ENCODE measurements at places on chromosomes 6 and 20.
A peak's percentile ranks its signal among the peaks of the same experiment; 100 is the strongest.

GRCh38 chr6:52526634-52527033, 50.2 kb downstream of the TRAM2 start:
- DNase-seq = no peak

DNA sequence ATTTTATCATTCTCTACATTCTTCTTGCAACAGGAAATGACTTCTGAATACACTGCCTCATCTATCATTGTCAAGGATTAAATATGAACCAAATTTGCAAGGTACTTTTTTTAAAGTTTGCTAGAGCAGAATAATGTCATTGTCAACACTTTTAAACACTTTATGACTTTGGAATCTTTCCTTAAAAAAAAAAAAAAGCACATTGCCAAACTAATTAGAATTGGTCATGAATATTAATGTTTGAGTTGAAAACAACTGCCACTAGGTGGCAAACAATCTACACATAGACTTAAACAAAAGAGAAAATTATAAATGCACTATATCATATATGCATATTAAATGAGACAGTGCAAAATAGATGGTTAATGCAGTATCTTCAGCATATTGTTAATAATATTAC, 32.5 kb upstream of the TMEM244 start:
- DNase-seq = no peak

DNA sequence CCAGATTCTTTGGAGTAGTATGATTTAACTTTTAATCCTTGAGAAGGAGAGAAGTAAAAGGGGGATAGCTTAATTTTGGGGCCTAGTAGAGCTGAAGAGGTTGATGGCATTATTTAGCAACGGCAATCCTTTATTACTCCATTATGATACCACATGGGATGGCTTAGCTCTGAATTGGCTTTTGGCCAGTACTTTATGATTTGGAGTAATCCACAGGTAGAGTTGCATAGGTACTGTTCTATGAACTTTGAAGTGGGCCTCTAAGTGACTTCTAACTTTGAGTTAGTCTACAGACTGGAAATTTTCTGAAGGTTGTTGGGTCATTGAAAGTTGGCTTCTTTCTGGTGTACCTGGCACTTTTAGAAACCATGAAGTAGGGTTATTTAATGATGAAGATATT, 11.6 kb downstream of the YWHAB start:
- DNase-seq = no peak

GRCh38 chr6:117906507-117906957, 532 bp upstream of the SLC35F1 start:
- DNase-seq = no peak

DNA sequence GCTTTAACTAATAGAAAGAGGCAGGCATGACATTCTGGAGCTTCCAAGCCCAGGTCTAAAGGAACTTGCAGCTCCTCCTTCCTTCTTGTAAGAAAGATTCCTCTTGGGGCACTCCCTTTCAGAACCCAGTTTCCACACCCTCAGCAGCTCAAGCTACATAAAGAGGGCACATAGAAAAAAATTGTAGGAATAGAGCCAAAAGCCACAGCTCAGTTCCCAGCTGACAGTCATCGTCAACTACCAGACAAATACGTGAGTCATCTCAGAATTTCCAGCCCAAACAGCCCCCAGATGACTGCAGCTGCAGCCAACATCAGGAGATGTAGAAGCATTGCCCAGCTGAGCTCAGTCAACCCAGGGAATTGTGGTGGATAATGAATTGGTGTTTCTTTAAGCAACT, 349.8 kb upstream of the ARID1B start:
- no peak for DNase-seq

DNA sequence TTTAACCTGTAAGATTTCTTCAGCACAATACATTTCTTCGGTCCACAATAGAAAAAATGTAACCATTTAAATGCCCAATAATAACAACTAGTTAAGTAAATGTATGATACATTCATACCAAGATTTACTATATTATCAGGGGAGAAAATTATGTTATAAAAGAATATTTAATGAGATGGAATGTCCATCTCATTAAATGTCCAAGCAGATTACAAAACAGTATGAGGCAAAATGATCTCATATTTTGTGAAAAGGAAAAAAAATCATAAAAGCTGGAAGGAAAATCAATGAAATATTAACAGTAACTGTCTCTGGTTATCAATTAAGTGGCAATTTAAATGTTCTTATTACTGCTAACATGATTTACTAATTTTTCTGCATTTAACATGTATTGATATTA, 10.1 kb upstream of the HEY2 start:
- no peak for DNase-seq

- DNase-seq = no peak
These were observed 73.4 kb upstream of the NOX3 start for GRCh38 chr6:155528982-155529453.

DNA sequence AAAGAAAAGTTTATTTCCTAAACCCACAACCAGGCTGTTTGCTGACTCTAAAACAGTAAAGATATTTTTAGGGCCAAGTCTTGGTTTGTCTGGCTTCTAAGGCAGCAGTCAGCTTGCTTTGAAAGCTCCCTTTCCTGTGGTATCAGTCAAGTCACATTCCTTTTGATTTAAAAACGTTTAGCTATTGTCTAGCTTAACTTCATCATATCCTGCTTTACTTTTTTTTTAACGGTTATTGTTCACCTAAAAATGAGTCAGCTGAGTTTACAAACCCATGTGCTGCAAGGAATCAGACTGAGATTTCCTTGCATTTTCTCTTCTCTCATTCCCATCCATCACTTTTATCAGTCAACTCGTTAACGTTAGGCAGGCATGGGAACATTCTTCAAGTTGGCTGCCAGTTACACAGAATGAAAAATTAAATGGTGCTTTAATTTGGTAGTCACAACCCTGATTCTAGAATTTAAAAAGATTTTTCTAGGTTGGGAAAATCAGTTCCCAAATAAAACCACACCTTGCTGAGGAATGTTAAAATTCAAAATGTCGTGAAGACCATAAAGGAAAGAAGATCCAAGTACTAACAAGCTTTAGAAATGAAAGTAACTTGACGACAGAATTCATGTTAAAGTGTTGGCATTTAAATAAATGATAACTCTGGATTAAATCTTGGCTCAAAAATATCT, 45.9 kb downstream of the ELOVL5 start:
- DNase-seq = no peak

DNA sequence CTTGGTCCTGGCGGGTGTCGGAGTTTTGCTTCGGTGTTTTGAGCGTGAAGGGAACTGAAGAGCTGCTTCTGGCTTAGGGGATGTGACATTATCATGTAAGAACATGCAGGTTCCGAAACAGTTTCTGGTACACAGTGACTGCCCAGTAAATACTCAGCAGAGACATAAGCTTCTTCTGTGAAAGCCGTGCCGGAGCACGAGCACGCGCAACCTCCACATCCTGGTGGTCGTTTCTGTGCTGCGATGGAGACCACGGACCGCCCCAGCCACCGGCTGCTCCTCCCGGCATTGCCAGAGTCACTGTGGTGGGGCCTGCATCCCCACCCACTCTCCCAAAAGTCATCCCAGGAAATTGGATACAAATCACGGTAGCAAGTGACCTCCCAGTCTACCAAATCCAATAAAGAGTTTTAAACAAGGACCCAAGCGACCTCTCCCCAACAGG, 18.7 kb downstream of the KIF25 start:
- DNase-seq = no peak

DNA sequence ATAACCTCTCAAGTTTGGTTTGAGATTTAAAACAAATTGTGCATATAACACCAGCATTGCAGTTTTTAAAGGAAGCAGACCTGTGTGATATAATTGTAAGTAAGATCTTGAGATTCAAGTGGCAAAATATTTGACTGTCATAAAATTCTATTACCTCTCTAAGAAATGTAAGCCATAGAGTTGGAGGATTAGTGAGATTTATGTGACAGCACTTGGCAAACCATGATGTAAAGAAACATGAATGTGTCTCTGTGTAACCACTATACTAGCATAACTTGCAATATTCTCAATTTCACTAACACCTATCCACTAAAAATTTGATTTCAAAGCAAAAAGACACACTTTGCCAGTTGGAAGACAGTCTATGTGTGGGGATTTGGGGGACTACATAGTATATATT, 190.2 kb upstream of the SSTR4 start:
- DNase-seq = no peak

DNA sequence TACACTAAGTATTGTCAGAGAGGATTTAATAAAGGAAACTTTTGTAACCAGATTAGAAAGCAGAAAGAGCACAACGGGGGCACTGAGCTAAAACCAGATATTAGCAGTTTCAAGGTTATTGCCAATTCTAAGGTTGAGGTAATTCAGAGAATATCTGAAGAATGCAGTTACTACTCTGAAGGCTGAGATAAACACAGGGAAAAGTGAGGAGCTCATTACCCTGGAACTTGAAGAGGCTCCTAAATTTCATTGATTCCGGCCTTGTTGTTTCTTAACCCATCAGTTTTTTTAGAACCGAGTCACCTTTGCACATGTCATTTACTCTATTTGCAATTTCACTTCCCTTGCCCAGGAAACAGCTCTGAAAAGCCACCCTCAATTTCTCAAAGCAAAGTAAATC, 72.4 kb upstream of the BTBD3 start:
- no peak for DNase-seq

- DNase-seq = no peak
These were observed 18.3 kb downstream of the KIF6 start for GRCh38 chr6:39706819-39707335.

- DNase-seq = no peak
These were observed 23.0 kb upstream of the AKAP7 start for GRCh38 chr6:131112249-131112648.

DNA sequence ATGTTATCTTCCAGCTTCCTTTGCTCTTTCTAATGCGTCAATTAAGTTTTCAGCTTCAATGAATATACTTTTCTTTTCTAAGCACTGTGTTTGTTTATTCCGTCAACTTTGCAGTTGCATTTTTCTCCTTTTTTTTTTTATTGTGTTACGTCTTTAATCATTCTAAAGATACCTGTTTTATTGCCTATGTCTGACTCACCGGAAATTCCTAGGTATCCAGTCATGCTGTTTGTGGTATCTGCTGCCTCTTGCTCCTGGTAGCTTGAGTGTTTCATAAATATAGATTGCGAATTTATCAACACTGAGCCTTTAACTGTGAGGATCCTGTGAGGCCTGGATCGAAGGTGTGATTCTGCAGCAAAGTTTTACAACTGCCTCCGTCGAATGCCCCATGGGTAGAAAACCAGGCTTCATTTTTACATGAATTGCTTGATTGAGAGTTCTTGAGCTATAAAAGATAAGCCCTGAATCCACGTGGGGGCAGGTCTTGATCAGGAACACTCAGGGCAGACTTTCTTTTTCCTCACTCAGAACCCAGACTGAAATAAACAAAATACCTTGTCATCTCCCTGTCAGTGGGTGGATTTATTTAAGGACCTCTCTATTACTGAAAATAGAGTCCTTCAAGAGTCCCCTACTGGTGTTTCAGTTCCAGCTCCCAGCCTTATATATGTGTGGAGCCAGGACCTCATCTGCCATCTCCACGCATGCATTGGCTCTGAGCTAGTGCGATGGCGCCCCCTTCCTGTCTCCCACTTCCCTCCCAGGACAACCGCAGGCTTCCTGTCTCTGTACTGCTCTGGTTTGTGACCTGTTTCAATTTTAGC, 60.1 kb upstream of the LRRC1 start:
- DNase-seq = no peak

DNA sequence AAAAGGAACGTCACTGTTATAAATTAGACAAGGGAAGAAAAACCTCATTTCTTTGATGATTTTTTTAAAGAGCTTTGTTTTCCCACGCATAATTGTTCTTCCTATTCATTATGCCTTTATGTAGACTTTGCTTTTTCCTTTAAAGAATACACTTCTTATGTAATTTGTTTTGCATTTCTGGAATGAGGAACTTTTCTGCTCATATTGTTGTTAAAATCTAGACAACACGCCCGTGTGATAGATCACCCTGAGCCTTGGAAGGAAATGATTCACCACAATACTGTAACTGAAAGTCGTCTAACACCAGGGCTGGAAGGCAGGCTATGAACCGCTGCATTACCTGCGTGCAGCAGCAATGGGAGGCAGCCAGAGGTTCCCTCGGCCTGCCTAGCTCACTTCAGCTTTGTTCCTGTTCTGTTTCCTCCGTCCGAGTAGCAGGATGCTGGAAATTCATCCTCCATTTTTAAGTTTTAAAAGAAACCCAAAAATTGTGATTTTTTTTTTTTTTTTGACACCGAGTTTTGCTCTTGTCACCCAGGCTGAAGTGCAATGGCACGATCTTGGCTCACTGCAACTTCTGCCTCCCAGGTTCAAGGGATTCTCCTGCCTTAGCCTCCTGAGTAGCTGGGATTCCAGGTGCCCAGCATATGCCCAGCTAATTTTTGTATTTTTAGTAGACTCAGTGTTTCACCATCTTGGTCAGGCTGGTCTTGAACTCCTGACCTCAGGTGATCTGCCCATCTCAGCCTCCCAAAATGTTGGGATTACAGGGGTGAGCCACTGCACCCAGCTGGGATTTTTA, 49.6 kb upstream of the ZNF217 start:
- DNase-seq = peak; percentile 78

- DNase-seq = no peak
These were observed 22.7 kb upstream of the FRMD1 start for GRCh38 chr6:168101590-168102314.

GRCh38 chr20:62924442-62925075, 1.7 kb downstream of the DIDO1 start:
- DNase-seq = peak; percentile 51

DNA sequence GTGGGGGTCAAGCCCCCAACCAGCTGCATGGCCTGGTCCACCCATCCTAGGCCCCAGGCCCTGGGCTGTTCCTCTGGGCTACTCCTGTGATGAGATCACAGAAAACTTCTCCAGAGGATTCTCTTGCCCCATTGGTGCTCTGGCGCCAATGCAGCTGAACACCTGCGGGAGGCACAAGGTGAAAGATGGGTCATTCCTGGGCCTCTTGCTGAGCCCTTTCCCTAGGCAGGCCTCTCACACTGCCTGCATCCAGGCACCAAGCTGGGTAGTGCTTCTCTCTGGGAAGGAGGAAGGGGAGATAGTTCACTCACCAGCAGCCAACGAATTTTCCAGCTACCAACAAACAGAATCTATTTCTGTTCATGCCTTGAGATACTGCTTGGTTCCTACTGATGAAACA, 142.1 kb downstream of the PXDC1 start:
- DNase-seq = no peak

DNA sequence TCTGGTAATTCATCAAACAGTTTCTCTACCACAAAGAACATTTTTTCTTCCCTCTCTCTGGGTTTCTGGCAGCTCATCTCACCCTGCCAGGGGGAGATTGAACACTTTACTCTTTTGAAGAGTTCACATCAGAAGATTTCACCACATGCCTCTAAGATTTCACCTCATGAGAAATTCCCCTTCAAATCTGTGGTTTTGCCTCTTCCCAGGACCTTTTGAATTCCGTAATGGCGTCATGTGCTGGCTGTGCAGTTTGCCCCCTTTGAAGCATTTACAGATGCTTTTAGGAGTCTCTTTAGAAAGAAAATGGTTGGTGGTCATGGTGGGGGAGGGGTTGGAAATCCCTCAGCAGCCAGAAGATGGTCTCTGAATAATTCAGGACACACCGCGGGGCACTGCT, 486.1 kb downstream of the QKI start:
- DNase-seq = no peak

- no peak for DNase-seq
These were observed 68.5 kb downstream of the CNKSR3 start for GRCh38 chr6:154441995-154442310.
